Activated naive CD4-positive, alpha-beta T cell treated with anti-CD3 and anti-CD28 coated beads, Interleukin-2, amount 10 ng/mL, durations not matched to agents 7 days and 5 days (primary cell): ENCODE measurements at places on chromosomes 2 and 18.
A peak's percentile ranks its signal among the peaks of the same experiment; 100 is the strongest.

DNA sequence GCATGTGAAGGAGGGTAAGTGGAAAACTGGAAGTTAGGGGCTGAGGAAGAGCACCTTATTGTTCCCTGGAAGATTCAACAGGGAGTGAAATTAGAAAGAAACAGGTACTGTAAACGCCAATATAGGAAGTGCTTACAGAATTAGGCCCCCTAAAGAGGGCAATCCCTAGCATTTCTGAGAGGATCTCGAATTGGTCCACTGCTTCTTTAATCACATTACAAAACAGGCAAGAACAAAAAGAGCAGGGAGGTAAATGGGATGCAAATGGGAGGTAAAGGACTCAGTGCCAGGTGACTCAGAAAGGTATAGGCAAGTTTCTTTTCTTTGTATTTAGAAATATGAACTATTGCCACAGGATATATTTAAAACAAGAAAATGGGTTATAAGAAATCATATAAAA, 116.4 kb upstream of the FANCL start:
- no peak for DNase-seq

GRCh38 chr2:99810225-99810624, 320.4 kb upstream of the REV1 start:
- no peak for DNase-seq

- DNase-seq = no peak
Measured at GRCh38 chr2:238772635-238773297, 75.1 kb upstream of the TWIST2 start.

DNA sequence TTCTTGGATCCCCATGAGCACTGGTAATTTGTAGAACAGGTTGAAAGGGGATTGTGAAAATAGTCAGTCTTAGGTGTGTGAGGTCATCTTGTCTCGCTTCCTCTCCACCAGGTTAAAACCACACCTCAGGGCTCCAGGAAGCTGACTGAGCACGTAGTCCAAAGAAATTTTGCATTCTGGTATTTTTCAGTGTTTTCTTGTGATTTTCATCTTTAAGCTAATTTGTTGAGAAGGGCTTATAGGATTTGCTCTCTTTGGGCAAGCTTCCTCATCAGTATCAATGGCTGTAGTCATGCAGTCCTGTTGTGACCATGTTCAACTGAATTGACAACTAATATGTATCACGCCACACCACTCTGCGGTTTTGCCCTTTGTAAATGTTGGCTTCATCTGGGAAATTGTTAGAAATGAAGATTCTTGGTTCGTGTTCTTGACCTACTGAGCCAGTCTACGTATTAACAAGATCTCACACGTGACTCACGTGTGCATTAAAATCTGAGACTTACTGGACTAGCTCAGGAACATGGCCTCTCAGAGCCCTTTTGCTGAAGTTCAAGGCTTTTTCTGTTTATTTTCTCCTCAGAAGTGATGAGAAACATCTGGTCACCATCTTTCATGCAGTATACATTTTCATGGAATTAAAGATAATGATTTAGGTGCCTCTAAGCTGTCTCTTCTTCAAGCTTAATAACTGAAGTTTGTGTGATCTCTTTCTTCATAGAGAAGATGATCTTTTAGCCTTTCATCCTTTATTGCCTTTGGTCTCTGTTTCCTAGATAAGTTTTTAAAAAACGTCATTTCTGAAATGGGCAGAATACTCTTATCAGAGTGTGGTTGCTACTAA, 32.8 kb downstream of the FMNL2 start:
- DNase-seq = no peak

DNA sequence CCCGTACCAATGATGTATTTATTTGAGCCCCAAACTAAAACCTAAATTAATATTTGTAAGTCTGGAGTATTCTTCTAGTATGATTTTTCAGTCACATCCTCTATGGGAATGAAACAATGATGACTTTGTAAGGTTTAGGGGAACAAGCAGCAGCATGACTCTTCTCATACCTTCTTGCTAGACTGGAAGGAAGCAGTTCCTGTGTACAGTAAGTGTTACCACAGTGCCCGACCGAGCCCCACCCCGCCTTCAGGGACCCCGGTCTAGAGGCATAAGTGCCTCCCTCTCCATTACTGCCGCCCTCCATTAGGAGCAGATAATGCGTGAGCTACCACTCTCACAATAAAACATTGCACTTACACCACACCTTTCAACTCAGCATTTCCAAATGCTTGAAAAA, 599.3 kb downstream of the ARHGAP15 start:
- no peak for DNase-seq

DNA sequence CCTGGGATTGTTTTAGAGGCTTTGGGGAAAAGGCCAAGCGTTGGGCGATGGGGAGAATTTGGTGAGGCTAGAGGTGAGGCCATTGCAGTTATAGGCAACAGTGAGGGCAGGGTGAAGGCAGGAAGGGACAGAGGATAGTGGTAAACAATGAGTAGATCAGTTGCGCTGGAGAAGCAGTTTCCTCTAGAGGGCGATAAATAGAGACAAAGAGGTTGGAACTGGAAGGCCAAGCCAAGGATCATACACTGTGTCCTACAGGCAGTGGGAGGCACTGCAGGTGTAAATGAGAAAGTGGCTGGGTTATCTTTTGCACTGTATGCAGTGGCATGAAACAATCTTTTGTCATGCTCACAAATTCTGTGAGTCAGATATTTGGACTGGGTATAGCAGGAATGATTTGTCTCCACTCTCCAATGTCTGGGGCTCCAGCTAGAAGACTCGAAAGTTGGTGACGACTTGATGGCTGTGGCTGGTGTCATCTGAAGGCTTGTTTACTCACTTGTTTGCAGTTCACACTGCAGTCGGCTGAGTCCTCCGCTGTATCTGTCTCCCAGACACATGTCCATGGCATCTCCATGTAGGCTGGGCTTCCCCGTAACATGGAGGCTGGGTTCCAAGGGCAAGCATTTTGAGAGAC, 82.1 kb downstream of the TNP1 start:
- DNase-seq = peak; percentile 62

DNA sequence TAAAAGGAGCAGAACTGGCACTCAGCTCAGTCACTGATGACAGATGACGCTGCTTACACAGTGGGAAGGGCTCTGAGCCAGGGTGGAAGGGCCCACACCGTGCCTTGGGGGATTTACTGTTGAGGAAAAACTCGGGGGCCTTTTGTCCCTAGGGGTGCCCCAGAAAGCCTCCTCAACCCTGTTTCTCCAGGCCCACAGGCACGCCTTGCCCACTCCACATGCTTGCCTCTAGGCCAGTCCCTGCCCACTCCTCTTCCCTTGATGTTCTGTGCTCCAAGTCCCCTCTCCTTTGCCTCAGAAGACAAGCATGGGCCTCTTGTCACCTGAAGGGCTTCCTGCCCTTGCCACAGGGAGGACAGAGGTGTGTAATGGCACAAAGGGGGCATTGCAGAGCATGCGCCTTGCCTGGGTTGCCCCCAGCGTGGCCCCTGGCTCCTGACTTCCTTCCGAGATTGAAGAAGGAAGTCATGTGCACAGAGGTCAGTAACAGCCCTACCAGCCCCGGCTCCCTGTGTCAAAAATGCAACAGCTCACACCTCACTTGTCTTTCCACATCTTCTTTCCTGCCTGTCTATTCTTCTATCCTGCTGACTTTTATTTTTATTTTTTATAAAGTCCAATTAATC, 65.1 kb downstream of the LIPG start:
- DNase-seq = no peak

DNA sequence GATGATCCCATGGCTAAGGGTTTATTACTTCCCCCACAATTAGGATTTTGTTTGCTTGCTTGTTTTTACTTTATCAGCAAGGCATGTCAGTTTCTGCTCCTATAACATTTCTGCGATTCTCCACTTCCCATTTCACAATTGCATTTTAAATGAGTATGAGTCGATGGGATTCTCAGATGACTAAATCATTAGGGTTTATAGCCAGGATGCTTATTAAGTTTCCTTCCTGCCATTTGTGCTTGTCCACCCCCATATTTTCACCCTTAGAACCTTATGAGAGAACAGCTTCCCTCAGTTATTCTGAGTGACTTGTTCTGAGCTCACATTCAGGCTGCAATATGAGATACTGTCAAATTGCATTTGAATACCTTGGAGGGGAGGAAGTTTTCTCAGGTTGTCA, 37.9 kb upstream of the C1GALT1C1L start:
- DNase-seq = no peak

GRCh38 chr18:76756531-76757253, 65.7 kb upstream of the ZNF236 start:
- no peak for DNase-seq

- DNase-seq = no peak
Measured at GRCh38 chr2:127000937-127001336, 102.2 kb downstream of the TEX51 start.

- peak; percentile 53 for DNase-seq
Measured at GRCh38 chr2:84919885-84920580, 14.6 kb downstream of the TMSB10 start.

GRCh38 chr2:179021258-179021657, 28.7 kb downstream of the CCDC141 start:
- no peak for DNase-seq

DNA sequence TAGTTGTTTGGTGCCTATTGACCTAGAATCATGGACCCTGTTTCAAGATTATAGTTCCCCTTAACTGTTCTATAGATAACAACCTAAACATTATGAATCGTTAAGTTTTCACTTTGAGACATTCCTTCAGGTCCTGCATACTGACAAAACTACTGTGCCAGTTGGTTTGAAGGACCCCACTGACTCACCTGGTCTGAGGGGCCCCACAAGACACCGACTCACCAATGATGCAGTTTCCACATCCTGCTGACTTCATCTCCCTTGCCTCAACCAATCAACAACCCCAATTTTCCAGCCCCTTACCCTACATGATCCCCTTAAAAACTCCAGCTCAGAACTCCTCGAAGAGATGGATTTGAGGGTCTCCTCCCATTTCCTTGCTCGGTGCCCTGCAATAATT, 89.6 kb upstream of the CCDC141 start:
- no peak for DNase-seq

- no peak for DNase-seq
Measured at GRCh38 chr2:191018048-191018447, 4.1 kb upstream of the STAT1 start.

DNA sequence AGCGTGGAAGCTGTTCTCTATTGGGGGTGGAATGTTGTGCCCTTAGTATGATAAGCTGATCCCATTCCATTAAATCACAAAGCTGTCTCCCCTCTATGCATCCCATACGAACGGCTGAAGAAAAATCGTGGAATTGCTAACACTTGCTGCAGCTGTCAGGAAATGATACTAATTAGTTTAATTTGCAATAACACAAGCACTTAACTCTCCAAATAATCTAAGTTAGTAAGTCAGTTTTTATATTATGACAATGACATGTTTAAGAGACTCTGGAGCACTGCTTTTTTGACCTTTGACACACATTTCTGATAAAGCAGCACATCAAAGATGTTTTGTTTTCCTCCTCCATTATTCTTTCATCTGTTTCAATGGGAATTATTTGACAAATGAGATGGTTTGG, 123.7 kb upstream of the SATB2 start:
- DNase-seq = no peak

GRCh38 chr2:225766431-225766830, 366.9 kb downstream of the NYAP2 start:
- DNase-seq = no peak

- peak; percentile 59 for DNase-seq
Measured at GRCh38 chr2:70132244-70133126, 45.2 kb downstream of the PCBP1 start.
